ENCODE measurements at places on chromosomes 12 and 14.

- no peak for DNase-seq
These were observed 185.6 kb downstream of the TBX5 start for GRCh38 chr12:114220311-114220710.

GRCh38 chr12:14575585-14575984 is 7.9 kb upstream of the PLBD1 start:
- no peak for DNase-seq

DNA sequence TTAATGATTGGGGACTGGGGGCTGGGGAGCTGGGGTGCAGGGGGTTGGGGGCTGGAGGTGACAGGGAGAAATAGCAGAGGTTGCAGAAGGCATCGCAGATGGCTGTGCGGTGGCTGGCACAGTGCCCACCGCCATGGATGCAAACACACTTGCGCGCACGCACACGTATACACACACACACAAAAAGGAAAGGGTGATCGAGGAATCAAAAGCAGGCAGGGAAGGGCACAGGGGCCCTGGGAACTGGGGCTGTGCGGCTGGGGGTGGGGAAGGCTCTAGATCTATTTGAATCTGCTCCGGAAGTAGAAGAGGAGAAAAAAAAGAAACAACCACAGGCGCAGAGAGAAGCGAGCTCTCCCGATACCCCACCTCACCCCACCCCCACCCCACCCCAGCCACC is 39.4 kb downstream of the ZFHX2 start:
- no peak for DNase-seq

- no peak for DNase-seq
These were observed 5.2 kb downstream of the TEDC1 start for GRCh38 chr14:105495990-105496830.

GRCh38 chr12:32148372-32148771 is 41.7 kb downstream of the BICD1 start:
- peak; percentile 32 for DNase-seq

GRCh38 chr14:94307410-94307992 is 14.4 kb upstream of the SERPINA10 start:
- peak; percentile 36 for DNase-seq

DNA sequence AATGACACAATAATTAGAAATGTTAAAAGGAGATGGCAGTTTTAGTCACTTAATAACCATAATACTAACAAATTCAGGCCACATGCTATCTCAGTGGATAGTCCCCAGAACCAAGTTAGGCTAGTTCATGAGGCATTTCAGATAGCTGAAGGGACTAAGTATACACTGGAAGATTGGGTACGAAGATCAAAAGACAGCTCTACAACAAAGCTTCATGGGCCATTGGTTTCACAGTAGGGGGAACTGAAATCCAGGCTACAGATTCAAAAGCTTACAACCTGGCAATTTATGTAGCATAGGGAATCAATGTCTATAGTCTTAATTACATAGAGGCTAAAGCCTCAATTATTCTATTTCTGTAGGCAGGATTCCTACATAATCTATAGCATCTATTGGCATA is 343.0 kb downstream of the RGS6 start:
- DNase-seq, result no peak

GRCh38 chr14:69152181-69152901 is 578 bp downstream of the DCAF5 start:
- peak; percentile 40 for DNase-seq

- DNase-seq, result no peak
These were observed 8.9 kb downstream of the FANCM start for GRCh38 chr14:45144658-45145057.

- DNase-seq, result no peak
These were observed 378.8 kb upstream of the SOX5 start for GRCh38 chr12:24328261-24328660.

- DNase-seq, result peak; percentile 88
These were observed 465.4 kb downstream of the NPAS3 start for GRCh38 chr14:33404054-33404453.

DNA sequence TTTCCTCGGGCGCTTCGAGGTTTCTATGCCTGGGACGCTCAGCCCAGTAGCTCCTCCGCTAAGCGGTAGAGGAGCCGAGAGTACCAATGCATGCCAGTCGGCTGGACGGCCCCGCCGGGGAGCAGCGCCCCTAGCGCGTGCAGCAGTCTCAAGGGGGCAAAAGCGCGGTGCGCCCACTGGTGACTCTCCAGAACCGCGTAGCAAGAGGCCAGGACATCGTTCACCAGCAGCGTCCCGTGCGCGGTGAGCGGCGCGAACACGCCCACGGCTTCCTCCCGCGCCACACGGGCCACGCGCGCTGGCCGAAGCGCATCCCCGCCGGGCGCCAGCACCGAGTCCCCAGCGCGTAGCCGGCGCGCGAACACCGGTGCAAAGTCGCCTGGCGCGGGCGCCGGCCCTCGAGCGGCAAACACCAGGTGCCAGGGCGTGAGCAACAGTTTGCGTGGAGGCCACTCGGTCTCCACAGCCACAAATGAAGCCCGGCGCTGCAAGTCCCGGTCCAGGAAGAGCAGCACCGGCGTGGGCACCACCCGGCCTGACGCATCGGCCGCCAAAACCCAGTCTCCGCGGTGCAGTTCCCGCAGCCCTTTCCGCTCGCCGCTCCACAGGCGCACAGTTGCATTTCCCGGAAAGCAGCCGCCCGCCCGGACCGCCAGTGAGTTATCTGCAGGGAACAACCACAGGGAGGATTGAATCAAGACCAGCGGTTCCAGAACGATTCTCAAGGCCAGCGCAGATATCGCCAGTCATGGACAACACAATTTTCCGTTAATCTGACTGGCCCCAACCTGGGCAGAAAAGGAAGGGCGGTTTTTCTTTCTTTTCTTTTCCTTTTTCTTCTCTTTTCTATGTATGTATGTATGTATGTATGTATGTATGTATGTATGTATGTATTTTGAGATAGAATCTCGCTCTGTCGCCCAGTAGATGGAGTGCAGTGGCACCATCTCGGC is 4.5 kb downstream of the DHH start:
- peak; percentile 43 for DNase-seq

- no peak for DNase-seq
These were observed 25.6 kb upstream of the GCH1 start for GRCh38 chr14:54928216-54928615.

GRCh38 chr12:92185052-92185451 is 39.4 kb upstream of the BTG1 start:
- no peak for DNase-seq

GRCh38 chr14:31510222-31510621 is 22.4 kb upstream of the GPR33 start:
- peak; percentile 18 for DNase-seq

- DNase-seq, result peak; percentile 60
These were observed 88.6 kb downstream of the RAD51B start for GRCh38 chr14:67908052-67908754.

DNA sequence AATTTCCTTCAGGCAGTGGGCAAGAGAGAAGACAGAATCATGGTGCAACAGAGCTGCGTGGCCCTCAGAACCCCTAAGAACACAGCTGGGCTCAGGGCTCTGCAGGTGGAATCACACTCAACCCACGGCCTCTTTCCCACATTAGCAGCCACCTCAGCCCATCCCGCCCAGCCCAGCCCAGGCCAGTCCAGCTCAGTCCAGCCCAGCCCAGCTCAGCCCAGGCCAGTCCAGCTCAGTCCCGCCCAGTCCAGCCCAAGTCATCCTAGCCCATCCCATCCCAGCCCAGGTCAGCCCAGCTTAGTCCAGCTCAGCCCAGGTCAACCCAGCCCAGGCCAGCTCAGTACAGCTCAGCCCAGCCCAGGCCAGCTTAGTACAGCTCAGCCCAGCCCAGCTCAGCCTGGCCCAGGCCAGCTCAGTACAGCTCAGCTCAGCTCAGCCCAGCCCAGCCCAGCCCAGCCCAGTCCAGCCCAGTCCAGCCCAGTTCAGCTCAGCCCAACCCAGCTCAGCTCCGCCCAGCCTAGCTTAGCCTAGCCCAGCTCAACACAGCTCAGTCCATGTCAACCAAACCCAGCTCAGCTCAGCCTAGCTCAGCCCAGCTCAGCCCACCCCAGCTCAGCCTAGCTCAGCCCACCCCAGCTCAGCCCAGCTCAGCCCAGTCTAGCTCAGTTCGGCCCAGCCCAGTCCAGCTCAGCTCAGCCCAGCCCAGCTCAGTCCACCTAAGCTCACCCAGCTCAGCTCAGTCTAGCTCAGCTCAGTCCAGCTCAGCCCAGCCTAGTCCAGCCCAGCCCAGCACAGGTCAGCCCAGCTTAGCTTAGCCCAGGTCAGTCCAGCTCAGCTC is 183.1 kb downstream of the TMEM121 start:
- no peak for DNase-seq

DNA sequence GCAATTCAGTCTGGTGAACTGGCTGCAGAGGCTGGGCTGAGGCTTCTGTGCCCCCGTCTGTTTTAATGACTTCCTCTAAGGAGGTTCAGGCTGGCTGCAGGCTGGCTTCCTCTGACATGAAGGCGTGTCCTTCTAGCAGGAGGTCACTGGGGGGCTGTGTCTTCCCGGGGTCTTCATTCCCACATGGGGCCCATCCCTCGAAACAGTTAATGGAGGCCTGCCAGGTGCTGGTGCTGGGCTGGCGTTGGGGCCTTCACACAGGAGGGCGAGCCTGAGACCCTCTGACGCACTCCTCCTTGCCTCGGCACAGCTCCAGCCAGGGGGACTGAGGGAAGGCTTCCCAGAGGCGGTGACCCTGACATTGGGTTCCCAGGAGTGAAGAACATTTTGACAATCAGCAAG is 57.7 kb upstream of the DLK1 start:
- DNase-seq, result no peak

GRCh38 chr14:35532783-35533356 is 1.1 kb upstream of the INSM2 start:
- DNase-seq, result no peak

DNA sequence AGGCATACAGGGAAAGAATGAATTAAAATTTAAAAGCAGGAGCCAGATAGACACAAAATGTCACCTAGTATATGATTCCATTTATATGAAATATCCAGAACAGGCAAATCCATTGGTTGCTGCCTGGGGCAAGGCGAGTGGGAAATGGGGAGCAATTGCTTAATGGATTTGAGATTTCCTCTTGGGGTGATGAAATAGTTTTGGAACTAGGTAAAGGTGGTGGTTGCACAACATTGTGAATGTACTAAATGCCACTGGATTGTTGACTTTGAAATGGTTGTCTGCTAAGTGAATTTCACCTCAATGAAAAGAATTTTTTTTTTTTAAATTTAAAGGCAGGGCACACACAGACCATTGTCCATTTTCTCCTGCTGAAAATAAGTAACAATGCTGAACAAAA is 61.9 kb downstream of the ABCC9 start:
- no peak for DNase-seq

All from fibroblast of mammary gland (primary cell).